ENCODE measurements at places on chromosomes 1 and 21. TPM values are rescaled to one million over a fixed set of nuclear protein-coding genes. Genes with fewer than 3 reads are reported as not detected.

DNA sequence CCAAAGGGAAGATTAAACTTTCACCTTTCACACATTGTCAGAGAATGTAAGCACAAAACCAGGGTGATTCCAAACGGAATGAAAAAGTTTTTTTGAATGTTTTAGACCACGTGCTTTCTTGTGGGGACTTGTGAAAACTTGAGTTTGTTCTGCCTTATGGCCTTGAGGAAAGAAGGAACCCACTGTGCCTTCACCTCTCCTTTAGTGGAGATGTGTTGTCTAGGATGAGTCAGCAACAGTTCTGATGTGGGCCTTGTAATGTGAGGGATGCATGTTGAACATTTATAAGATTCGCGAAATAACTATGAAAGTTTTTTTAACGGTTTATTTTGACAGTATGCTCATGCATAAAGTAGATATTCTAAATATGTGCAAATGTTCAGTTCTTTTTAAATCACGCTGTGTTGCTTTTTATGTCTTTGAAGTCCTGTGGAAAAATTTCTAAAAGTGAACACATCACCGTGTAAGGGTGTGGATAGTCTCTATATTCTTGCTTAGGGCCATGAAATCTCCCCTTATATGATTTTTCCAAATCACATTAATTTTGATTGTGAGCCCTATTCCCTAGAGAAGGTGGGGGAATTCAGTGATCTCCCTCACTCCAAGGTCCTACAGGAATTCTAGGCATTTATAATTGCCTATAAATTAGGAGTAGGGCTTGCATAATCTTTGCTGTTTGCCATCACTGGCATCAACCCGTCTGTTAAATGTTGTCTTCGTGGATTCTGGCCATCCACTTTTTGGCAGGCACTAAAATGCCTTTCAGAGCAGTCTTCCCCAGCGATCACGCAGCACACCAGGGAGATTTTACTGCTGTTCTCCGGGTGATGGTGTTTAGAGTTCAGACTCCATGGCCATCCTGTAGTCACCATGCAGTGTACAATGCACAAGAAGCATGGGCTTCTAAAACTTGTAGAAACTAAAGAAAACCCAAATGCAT, 47.4 kb downstream of the PLA2G4A start:
- DNase-seq = no peak

DNA sequence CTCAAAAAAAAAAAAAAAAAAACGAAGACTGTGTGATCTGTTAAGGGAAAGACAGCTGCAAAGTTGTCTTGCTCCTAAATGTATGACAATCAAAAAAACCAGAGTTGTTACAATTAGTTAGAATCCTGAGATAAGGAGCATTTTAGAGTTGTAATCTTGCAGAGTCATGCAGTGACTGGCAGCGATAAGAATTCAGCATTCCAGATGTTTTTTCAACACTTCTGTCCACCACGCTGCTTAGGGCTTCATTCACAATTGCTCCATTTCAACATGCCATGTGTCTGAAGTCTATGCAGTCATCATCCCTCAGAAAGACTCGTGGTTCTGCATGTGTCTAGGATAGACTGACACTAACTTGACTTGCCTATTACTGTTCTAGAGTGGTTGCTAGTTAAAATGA, 102.4 kb upstream of the BACE2 start:
- DNase-seq = no peak

Gene TMEM52
- 1.6 TPM for total RNA-seq

Gene FAM72B
- 1.9 TPM for total RNA-seq

Gene S100A14
- total RNA-seq = 99.2 TPM
